ENCODE measurements at places on chromosomes 13 and 19.

DNA sequence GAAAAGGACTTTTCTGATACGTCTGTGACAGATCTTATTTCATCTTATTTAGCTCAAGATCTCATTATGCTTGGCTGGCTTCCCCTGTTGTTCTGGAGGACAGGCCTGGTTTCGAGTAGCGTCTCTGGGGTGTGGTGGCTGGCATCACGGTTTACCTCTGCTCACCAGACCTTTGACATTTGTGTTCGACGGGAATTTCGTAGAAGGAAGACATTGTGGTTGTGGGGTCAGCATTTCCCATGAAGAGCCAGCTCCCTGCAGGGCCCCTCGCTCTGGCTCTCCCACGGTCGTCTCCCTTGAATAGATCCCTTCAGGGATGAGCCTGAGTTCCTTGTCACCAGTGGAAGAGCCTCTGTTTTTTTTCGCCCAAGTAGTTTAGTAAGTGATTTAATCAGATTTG lies 78.6 kb upstream of the TEX29 start:
- DNase-seq, result no peak

GRCh38 chr13:51286135-51287002 lies 53.1 kb upstream of the SERPINE3 start:
- peak; percentile 65 for DNase-seq

DNA sequence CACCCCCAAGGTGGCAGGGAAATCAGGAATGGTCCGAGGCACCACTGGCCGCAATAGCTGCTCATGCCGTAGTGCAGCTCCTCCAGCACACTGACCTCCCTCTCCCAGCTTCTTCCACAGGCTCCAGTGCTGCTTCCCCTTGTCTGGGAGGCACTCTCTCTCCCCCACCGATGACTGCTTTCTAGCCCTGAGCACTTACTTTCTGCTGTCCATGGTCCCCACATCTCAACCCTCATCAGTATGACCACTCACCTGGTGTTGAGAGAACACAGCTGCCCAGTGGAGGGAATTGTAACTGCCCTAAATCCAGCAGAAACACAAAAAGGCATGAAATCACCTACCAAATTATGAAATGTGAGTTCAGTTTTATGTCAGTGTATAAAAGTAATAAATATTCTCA lies 28.9 kb upstream of the TPP2 start:
- no peak for DNase-seq

DNA sequence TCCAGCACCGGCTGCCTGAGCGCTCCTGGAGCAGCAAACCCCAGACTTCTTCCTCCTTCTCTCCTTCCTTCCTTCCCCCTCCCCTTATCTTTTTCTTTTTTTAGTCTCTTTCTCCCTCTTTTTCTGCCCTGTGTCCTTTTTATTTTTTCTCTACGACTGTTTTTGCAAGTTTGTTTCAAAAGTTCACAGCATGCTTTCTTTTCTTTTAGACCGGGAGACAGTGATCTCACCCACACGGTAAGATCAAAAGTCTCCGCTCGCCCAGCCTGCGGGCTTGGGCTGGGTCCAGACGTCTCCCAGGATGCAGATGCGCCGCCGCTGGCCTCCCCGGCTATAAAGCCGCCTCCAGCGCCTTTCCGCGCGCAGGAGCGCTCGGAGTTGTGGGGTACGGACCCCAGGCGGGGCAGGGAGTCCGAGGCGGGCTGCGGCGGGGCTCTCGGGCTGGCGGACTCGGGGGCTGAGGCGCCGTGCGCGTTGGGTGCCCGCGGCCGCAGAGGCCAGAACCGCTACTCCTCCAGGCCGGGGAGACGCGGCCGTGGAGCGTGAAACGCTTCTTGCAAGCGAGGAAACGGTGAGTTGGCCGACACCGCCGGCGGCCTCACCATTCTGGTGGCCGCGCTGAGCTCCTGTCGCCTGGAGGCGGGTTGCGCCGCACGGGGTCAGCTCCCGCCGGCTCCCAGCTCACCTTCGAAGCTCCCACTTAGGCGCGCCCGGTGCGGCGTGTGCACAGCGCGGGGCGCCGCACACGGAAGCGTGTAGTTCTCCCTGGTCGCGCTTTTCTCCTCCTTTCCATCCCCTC lies 2.0 kb upstream of the TSHZ3 start:
- no peak for DNase-seq

GRCh38 chr13:26219726-26220125 lies 2.4 kb downstream of the RNF6 start:
- no peak for DNase-seq

GRCh38 chr13:98508685-98509084 lies 68.2 kb downstream of the STK24 start:
- DNase-seq, result no peak

DNA sequence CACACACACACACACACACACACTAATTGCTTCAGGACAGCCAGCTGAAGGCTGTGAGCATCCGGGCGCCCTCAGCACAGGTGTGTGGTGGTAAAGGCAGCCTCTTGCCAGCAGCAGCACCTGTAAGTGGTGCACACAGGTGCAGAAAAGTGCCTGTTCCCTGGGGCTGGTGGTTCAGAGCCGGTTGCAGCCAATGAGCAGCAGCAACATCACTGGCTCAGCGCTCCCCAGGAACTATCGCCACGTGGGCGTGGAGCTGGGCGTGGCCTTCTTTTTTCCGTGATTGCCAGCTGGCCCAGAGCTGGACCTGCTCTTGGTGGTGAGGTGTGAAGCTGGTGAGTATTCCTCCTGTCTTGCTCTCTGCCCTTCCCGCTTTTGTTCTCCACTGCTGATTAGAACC lies at the start of gene NLRP5:
NLRP5 (plus strand) TSS at position 289 of the 400 bp plus-strand sequence.
- DNase-seq, result no peak

GRCh38 chr19:40078377-40078776 lies 12.4 kb downstream of the ZNF780A start:
- no peak for DNase-seq

DNA sequence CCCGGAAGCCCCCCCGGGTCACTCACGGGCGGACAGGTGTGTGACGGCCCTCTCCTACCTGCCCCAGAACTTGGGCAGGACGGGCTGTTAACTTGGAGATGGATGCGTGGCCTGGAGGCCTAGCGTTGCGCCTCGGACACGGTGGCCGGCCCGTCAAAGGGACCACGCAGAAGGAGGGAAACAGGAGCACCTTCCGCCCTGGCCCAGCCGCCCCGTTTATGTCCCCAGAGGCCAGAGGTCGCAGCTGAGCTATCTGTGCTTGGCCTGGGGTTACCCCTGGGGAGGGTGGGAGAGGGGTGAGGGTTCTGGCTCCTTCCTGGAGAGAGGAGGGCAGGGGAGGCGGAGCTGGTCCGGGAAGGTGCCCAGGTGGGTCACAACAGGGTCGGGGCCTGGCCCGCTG lies 35.6 kb downstream of the GADD45B start:
- no peak for DNase-seq

DNA sequence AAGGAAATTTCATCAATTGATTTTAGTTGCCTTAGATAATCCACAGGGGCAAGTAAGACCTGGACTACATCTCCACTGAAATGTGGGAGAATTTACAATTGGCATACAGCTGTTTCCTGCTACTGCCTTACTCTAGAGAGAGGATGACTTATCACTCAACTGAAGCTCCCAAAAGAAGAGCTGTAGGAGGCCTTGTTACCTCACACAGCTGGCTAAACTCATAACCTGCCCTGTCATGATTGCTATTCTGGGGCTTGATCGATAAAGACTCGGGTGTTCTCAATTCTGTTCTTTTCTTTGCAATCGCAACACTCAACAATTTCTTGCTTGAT lies 1396.4 kb downstream of the EFNB2 start:
- peak; percentile 1 for DNase-seq

- no peak for DNase-seq
Observed at GRCh38 chr13:97878431-97879375, 74.8 kb upstream of the IPO5 start.

GRCh38 chr19:27736225-27736624 lies 1476.7 kb downstream of the UQCRFS1 start:
- DNase-seq, result no peak

GRCh38 chr13:26228096-26228495 lies 6.0 kb upstream of the RNF6 start:
- DNase-seq, result no peak

DNA sequence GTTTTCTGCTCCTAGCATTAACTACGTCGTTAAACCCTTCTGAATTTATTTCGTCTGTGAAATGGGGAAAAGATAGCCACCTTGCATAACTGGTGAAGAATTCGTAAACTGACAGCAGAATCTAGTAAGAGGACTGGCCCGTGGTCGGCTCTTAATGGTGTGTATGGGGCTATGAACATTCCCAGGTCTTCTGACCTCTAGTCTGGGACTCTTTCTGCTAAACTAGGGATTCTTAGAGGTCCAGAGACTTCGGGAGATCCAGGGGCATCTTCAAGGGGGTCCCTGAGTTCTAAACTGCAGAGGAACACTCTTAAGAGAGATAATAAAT lies 231.1 kb upstream of the SERP2 start:
- no peak for DNase-seq

GRCh38 chr19:55635334-55635717 lies 5.5 kb upstream of the ZNF580 start:
- peak; percentile 29 for DNase-seq

- DNase-seq, result peak; percentile 70
Observed at GRCh38 chr19:7348587-7349230, at the start of gene ARHGEF18. Gene ARHGEF18 (plus strand): TSS chr19:7348937. CDS start chr19:7362891, 13,954 bp downstream.

DNA sequence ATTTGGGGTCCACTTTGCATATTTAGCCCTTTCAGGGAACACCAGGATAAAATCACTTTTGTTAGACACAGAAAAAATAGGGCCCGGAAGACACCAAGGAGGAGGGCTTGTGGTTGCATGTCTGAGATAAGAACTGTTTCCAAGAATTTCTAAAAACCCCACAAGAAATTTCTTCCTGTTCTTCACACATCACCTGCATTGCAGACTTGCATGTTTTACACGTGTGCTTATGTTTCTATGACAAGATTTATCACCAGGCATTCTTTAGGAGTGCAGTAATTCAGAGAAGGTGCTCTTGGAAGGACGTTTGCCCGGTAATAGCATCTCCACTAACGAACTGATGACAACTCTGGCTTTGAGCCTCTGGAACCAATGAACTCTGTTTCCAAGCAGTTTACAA lies 7.1 kb upstream of the ACTL9 start:
- no peak for DNase-seq

GRCh38 chr19:35533201-35533821 lies at the start of gene GAPDHS:
Gene GAPDHS (plus strand): TSS chr19:35533456. CDS start chr19:35533528, 72 bp downstream.
- no peak for DNase-seq

DNA sequence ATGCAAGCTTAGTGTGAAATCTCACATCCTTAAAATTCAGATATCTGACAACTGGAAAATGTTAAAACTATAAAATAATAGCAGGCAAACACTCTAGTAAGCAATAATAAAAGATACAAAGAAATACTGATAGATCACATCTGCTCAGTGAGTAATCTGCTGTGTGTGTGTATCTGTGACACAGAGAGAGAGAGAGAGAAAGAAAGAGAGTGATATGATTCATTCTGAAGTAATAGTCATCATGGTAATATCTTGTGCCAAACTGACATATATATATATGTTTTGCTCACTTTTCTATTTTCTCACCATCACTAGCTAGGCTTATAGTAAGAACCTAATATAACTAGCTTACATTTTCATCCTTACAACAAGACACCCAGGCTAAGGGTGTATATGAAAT lies 288.0 kb upstream of the SLITRK6 start:
- no peak for DNase-seq

DNA sequence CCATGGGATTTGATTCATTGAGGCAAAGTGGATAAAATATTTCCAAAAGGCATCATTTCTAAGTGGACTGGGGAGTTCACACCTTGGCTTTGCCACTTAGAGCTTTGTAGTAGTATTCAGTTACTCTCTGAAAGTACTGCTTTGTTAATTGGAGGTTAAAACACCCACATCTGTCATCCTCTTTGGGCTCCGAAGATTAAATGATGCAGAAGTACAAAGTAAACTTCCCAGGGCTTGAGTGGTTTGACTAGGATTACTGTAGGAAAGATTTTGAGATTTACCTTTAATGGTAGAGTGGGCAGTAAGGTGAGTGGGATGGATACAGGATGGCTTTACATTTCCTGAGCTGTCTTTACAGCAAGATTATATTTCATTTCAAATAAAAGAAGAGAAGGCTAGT lies 42.4 kb downstream of the WASF3 start:
- DNase-seq, result no peak

- DNase-seq, result no peak
Observed at GRCh38 chr13:90070837-90071525, 1276.5 kb upstream of the MIR17HG start.

DNA sequence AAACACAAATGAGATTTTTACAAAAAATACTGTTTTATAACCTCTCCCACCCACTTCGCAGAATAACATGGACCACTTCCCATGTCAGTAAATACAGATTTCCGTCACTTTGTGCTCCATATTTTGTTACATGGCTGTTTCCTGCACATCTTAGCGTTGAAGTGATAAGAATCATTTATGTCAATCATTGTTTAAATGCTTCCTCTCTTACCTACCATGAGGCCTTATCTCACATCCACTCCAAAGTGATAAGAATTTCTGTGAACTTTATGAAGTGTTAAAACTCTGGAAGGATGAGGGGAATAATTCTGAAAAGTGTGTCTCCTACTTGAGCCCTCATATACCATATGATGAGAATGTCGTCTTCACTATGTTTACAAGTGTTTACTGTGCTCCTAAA lies 36.6 kb upstream of the IL17D start:
- no peak for DNase-seq

DNA sequence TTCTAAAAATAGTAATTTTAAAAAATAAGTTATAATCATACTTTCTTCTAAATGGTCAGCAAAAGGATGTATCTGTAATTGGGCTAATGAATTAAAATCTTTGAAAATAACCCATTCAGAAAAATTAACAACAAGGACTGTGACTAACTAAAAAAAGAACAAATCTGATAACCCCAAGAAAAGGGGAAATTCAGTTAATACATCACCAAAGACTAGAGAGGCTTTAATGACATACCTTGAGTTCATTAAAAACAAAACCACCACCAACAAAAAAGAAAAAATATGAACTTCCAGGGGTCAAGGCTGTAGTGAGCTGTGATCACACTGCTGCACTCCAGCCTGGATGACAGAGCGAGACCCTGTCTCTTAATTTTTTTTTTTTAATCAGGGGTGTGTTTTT lies 121.8 kb downstream of the TBC1D4 start:
- DNase-seq, result no peak

DNA sequence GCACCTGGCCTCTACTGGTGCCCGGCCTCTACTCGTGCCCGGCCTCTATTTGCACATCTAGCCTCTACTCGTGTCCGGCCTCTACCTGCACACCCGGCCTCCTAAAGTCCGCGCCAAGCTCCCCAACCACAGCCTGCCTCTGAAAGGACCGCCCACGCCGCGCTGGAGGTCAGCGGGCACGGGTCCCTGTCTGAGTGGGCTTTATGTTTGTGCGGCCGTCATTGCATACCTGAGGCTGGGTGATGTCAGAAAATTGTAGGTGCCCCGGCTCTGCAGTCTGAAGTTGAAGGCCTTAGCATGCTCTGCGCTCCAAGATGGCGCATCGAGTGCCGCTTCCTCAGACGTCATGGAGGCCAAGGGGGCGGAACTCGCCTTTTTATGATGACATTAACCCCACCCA lies 1.1 kb downstream of the ZNF135 start:
- no peak for DNase-seq
